ENCODE measurements at places on chromosomes 13 and 19.

DNA sequence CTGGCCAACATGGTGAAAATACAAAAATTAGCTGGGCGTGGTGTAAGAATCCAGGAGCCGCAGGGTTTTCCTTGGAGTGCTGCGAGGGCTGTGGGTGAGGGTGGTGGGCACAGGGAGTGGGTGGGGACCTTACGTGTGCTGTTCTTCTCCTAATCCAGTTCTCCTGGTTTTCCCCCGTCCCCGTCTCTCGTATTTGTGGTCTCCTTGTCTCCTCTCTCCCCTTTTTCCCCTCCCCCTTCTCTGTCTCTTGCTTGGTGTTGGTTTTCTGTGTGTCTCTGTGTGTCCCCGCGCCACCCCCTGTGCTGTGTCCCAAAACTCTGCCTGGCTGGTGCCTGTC lies 1.7 kb downstream of the SELENOW start:
- DNase-seq, result no peak

DNA sequence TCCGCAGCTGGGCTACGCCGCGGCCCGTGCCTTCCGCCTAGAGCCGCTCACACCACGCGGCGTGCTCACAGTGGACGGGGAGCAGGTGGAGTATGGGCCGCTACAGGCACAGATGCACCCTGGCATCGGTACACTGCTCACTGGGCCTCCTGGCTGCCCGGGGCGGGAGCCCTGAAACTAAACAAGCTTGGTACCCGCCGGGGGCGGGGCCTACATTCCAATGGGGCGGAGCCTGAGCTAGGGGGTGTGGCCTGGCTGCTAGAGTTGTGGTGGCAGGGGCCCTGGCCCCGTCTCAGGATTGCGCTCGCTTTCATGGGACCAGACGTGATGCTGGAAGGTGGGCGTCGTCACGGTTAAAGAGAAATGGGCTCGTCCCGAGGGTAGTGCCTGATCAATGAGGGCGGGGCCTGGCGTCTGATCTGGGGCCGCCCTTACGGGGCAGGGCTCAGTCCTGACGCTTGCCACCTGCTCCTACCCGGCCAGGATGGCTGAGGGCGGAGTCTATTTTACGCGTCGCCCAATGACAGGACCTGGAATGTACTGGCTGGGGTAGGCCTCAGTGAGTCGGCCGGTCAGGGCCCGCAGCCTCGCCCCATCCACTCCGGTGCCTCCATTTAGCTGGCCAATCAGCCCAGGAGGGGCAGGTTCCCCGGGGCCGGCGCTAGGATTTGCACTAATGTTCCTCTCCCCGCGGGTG lies 7.4 kb downstream of the DBP start:
- peak; percentile 66 for DNase-seq

- no peak for DNase-seq
These were observed 2134.7 kb downstream of the PCDH9 start for GRCh38 chr13:65095161-65096082.

- no peak for DNase-seq
These were observed 11.3 kb downstream of the PCID2 start for GRCh38 chr13:113196970-113197737.

Data from fibroblast of the aortic adventitia (primary cell).